Caudate nucleus (tissue), 63 donors: ENCODE measurements at places on chromosomes 13 and 19.

DNA sequence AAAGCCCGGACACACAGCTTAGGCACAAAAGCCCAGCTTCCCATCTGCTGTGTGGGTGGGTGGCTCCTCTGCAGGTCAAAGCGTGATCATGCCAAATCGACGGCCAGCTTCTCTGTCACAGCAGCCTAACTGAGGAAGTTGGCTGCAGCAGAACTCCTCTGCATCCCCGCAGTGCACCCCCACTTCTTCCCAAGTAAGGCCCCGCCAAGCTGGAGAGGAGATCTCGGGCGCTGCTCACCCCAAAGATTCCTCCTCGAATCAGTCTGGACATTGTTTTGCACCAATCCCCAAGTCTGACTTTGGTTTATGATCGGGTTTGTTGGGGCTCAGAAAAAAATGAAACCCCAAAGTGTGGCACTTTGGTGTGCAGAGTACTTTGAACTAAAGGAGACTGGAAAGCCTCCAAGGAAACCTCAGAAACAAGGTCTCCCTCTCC, 19.7 kb upstream of the CPB2 start:
- DNase-seq: no peak

DNA sequence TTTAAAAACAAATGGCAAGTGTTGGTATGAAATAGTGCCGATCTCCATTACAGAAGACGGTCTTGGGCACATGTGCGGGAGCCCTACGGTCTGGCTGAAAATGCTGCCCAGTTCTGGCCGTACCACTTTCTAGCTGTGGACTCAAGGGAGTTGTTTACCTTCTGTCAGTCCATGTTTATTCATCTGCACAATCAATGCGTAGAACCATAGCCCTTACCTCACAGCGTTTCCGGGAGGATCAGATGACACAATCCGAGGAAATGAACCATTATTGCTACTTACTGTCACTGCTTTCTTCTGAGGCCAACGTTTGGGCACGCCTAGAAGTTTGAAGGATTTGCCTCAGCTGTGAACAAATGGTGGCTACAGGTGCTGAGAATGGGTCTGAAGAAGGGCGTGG, 31.2 kb downstream of the GADD45B start:
- DNase-seq: no peak

DNA sequence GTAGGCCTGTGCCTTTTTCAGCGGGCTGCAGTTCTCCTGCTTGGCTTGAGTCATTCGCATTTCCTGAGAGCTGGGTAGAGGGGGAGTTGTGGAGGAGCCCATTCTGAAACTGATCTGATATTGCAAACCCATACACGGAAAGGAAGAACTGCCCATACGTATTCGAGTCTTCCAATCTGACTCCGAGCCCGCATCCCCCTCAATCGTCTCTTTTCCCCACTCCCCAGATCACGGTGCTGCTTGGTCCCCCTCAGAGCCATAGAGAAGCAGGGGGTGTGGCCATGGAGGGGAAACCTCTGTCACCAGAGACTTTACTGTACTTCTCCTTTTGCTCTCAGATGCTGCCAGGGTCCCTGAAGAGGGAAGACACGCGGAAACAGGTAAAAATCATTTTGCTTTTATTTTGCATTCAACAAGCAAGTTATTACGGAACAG, at the start of gene CD22:
Gene CD22, plus strand, starts transcription at position 337 of the 435 bp plus-strand sequence. CDS start 2,854 bp downstream, outside the sequence.
- DNase-seq: no peak

DNA sequence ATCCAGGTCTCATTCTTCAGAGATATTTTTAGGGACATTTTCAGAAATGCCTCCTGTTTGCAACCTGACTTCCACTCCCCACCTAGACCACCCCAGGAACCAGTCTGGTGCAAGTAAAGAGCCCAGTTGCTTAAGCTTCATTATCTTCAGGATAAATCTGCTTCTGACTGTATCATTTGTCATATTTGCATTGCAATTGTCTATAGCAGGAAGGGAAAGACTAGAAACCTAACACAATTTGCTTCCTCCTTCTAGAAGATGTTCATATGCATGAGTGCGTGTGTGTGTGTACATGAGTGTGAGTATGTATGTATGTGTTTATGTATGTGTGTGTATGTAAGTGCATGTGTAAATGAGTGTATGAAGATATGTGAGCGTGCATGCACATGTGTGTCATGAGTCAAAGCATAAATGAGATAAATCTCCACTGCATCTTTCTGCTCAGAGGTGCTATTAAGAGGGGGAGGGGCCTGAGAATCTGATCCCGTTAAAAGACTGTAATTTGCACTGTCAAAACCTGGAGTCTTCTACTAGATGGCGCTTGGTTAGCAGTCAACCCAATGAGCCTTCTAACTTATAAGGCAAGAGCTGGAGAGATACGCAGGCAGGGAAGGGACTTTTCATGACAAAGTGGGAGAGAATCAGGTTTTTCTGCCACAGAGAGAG, 178.8 kb upstream of the KL start:
- DNase-seq: no peak

DNA sequence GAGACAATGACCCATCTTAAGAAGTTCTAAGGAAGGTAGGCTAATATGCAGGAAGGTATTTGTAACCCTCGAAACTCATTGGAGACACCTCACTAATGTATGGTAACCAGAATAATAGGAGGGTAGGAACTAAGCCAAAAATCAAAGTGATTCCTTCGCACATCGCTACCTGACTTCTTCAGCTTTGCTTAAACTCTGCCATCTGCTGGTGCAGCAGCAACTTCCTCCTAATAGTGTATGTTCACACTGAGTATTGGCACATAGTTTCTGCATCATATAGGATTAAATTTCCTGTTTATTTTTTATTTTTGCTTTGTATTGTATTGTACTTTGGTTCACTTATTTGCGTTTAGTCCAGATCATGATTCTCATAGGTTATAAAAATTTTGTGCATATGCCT, 676.2 kb downstream of the GPC5 start:
- DNase-seq: no peak

- DNase-seq: no peak
Measured at GRCh38 chr19:42505066-42505465, 23.2 kb downstream of the CEACAM1 start.

DNA sequence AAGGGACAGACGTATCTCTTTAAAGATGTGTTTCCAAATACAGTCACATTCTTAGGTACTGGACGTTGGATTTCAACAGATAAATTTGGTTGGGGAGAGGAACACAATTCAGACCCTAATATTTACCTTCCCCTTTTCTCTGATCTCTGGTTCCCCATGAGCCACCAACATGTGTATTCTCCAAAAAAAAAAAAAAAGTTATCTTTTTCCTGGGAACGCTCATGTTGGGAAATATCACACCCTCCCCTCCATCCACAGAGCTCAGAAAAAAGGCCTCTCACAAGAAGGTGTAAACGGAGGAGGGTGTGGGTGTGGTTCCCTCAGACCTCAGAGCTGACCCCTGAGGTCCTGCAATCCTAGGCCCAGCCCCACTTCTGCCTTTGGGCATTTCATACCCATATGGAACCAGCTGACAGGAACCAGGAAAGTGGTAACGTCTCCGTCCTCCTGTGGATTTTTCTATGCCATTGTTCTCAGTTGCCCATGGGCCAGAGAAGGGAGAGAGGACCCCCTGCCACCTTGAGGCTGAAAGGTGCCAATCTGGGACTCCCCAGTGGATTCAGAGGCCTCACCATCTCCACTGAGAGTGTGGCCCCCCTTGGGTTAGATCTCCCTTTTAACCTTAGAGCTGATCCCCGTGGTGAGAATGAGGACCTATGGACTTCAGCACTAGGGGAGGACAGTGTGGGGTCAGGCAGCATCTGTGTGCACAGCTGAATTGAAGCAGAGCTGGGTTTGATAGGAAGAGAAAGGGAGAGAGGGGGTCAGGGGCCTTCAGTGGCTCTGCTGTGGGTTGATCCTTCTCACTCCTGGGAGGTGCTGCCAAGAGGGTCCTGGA, 8.4 kb upstream of the SIGLEC12 start:
- DNase-seq: no peak

GRCh38 chr13:99380921-99381645, 73.9 kb upstream of the GPR183 start:
- DNase-seq: no peak

DNA sequence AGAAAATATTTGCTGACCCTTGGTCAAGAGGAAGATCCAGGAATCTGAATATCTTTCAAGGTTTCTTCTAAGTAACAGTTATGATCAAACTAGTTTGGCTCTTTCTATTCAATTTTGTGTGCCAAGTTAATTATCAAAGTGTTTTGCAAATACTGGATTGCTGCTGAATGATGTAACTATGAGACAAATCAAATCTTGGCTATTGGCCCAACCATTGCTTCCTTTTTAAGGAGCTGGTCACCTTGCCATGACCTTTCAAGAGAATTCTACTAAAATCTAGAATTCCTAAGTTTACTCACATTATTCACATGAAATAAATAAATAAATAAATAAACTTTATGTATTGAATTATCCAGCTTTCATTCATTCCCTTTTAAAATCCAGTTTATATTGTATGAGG, 371.8 kb downstream of the SLITRK6 start:
- no peak for DNase-seq

DNA sequence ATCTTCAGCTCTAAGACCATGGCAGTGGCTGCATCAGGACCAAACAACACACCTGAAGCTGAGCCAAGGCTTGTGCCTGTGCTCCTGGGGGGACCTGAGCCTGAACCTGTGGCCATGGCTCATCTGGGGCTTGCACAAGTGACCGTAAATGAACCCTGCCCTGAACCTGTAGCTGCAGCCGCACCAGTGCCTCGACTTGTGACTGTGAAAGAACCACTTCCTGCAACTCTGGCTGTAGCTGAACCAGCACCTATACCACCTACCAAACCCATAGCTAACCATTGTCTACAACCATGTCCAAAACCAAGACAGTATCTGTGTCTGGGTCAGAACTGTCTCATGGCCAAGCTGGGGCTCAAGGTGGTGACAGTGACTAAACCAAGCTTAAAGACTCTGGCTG, 28.2 kb upstream of the SDHAF1 start:
- DNase-seq: no peak

DNA sequence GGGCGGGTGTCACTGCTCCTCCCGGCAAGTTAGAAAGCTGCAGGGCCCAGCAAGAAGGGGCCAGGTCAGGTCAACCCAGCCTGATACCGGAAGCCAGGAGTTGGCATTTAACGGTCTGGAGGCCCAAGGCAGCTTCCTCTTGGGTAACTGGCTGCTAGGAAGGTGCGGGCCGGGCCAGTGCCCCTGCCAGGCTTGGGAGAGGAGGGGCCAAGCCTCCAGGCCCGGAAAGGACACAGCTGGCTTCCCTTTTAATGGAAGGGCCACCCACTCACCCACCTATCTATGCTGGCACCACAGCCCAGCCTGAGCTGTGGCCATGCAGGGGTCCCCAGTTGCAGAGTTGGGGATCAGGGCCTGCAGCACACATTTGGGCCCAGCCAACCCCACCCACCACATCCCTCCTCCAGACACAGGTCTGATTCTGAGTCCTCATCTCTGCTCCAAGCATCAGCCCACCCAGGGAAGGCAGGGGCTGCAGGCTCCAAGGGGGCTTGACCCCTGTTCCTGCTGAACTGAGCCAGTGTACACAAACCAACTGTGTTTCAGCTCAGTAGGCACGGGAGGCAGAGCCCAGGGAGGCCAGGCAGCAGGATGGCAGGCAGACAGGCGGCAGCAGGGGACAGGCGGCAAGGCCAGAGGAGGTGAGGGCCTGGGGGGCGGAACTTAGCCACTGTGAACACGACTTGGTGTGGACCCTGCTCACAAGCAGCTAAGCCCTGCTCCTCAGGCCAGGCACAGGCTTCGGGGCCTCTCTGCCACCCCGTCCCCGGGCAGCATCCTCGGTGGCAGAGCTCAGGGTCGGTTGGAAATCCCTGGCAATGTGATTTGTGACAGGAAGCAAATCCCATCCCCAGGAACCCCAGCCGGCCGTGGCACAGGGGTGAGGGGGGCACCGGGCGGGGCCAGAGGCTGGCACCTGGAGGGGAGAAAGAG, 40.8 kb downstream of the ZSWIM4 start:
- no peak for DNase-seq

GRCh38 chr19:17866964-17867486, 4.7 kb upstream of the SLC5A5 start:
- no peak for DNase-seq

DNA sequence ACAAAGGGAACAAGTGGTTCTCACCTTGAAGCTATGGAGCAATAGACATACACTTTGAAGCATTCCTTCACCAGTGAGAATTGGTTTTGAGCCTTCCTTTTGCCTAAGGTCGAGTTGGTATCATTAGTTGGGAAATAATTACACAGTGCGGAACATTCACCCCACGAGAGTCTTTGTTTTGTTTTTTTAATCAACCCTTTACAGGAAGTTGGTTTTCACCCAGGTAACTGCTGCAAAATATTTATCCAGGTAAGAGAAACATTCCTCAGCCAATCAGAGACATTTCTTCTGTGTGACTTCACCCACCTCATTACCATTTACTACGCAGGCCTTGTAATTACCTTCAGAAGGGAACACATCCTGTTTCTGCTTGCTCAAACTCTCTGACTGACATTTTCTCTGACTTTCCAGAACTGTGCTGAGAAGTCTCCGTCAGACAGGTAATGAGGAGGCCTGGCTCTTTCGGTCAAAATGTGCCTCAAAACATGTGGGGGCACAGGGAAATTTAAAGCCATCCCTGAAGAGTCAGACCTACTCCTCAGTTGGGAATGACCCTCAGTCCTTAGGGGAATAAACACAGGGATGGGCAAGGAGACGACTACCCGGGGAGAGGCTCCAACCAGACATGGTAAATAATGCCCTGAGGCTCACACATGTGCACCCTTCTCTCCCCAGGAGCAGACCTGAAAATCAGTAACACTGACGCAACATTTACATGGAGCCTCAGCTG, 22.7 kb upstream of the SERP2 start:
- no peak for DNase-seq

- DNase-seq: no peak
Measured at GRCh38 chr13:24392972-24393371, 83.6 kb downstream of the C1QTNF9 start.

GRCh38 chr13:110464556-110465333, 96.8 kb downstream of the RAB20 start:
- DNase-seq: no peak

DNA sequence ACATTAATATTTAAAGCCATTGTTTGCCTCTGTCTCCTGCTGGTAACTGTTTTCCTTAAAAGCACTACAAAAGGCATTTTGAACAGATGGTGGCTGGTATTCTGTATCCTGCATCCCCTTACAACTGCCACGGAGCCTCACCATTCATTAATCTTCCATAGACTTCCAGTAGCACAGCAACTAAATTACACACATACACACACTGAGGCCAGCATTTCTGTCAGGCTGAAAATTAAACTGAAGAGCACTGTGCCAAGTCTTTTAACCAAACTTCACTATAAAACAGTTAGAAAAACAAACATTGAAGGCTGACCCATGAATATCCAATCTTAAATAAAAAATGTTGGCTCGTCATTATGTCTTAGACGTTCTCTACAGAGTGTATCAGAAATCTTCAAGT, 697.8 kb downstream of the DACH1 start:
- no peak for DNase-seq
